ENCODE measurements at places on chromosomes 3 and 15.

- DNase-seq, result no peak
Measured at GRCh38 chr3:24145981-24146822, 201.1 kb downstream of the NR1D2 start.

DNA sequence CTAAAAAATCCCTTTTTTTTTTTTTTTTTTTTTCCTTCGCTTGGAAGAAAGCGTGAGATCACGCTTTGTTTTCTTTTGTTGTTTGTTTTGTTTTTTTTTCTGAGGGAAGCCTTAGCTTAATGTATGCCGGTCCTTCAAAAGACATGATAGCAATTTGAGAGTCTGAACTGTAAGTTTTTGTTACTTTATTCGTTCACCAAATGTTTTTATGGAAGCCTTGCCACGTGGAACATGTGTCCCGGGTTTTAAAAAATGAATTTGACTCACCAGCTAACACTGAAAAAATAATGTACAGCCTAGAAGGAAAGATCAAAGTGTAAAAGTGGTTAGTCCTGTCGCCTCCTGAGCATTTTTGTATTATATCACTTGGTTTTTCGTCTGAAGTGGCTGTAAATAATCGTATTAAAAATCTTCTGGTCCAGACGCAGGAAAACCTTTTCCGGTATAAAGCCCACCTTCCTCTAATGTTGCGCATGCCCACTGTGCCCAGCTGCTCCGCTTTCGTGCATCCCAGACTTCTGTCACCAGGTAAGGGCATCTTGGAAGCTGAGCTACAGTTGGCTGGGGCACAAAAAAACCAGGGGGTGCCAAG, 795 bp upstream of the MYNN start:
- no peak for DNase-seq

- DNase-seq, result no peak
Measured at GRCh38 chr3:97815149-97815917, 6.5 kb upstream of the CRYBG3 start.

- DNase-seq, result no peak
Measured at GRCh38 chr15:68143785-68144184, 61.3 kb downstream of the CALML4 start.

GRCh38 chr3:184600685-184601377, 39.2 kb downstream of the EPHB3 start:
- DNase-seq, result no peak
